ENCODE measurements at places on chromosomes 2 and 18.

GRCh38 chr18:40447820-40448219 lies 1507.2 kb upstream of the PIK3C3 start:
- DNase-seq, result no peak

DNA sequence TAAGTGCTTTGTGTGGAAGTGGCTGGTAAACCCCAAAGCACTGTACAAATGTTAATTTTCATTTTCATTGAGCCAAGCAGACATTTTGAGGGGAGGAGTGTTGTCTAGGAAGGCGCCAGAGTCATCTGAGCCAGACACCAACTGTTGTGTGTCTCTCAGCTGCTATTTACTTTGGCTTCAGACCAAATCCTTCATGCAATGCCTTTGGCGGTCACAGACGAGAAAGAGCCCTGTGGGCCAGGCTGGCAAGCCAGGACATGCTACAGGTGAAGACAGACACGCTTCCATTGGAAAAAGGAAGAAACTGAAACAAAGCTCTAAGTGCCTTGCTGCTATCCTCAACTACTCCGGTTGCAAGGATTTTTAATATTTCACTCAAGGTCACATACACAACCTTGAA lies 115.4 kb upstream of the CDC42EP3 start:
- DNase-seq, result no peak

DNA sequence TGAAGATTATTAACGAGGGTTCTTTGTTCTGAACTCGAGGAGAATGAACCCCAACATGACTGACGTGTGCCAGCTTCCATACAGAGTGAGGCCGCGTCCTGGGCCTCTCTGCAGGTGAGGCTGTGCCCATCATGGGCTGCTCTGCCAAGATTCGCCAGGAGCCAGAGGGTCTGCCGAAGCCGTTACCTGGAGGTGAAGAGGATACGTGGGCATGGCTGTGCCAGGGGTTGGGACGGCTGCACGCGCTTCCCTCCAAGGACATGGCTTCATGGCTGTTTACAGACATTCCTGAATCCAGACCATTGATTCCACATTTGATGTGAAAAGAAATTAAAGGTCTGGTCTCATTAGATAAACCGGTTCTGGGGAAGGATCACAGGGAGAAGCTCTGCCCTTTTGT lies 211.4 kb upstream of the SALL3 start:
- no peak for DNase-seq

GRCh38 chr18:48827291-48828193 lies 123.2 kb downstream of the SMAD7 start:
- DNase-seq, result peak; percentile 61

GRCh38 chr2:170276925-170277629 lies 99.1 kb downstream of the MYO3B start:
- no peak for DNase-seq

DNA sequence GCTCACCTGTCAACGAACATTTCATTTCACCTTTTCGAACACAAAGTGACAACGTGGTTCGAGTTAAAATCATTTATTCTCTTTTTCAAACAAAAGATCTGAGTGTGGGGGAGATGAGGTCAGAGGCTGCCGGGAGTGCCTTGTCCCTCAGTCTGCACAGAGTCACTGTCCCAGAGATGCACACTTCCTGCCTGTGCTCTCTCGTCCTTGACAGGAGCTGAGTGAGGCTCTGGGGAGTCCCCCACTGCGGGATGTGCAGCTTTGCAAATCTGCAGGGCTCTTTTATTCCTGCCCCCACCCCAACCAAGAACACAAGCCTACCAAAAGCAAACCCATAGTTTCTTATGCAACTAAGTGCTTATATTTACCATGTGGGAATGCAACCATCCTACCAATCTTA lies 497.8 kb downstream of the EIPR1 start:
- no peak for DNase-seq

DNA sequence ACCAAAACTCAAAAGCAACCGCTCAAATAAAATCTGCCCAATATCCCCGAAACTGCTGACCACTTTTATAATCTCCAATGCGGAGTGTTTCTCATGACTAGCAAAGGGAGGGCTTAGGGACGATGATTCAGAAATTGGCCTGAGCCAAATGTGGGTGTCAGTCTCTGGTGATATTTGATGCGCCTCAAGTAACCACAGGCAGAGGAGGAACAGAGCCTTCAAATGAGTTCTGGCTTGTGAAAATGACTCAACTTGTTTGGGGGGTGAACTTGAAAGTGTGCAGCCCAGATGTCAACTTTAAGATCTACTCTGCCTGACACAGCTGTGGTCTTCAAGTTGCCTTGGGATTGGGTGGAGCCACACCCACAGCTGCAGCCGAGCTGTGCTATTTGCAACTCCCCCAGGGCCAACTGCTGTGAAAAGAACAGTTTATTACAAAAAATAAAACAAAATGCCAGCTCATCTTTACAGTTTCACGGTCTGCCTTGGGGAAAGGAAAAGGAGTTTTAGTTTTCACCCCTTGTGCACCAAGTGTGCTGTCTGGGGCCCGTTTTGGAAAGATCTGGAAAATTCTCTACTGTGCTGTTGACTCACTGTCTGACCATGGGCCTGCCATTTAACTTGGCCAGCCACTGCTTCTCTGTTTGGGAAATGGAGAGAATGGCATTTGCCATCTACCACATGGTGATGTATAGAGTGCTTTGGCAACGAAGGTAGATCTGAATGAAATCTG lies 222.1 kb downstream of the MTX2 start:
- DNase-seq, result no peak

- peak; percentile 60 for DNase-seq
These were observed 280.6 kb downstream of the MYT1L start for GRCh38 chr2:2050446-2050845.

GRCh38 chr2:43826305-43827250 lies 12.1 kb downstream of the ABCG5 start:
- no peak for DNase-seq

GRCh38 chr2:118032169-118033013 lies 18.5 kb upstream of the CCDC93 start:
- peak; percentile 29 for DNase-seq

DNA sequence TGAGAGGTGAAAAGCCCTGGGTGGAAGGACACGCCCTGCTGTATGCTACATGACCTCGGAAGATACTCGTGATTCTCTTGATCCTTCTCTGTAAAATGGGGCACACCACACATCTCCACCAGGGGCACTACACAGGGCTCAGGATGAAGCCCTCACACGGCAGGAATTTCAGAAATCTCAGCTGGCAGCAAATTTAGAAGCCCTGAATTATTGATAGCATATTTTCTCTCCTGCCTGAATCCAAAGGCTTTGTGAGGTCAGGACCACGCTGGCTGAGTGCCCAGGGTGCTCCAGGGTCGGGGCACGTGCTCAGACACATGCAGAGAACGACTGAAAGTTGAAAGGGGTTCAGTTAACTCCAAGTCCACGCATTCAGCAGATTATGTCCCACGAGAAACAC lies 42.1 kb upstream of the GALR1 start:
- DNase-seq, result no peak

GRCh38 chr18:51622702-51623101 lies 425.2 kb upstream of the MEX3C start:
- no peak for DNase-seq
